Stimulated activated CD4-positive, alpha-beta T cell treated with anti-CD3 and anti-CD28 coated beads, Interleukin-1b, Interleukin-23, amount 100 ng/mL, for 24 hours (primary cell): ENCODE measurements at places on chromosomes 12 and 14.

GRCh38 chr14:79510659-79511058 is 700.6 kb downstream of the DIO2 start:
- no peak for DNase-seq

DNA sequence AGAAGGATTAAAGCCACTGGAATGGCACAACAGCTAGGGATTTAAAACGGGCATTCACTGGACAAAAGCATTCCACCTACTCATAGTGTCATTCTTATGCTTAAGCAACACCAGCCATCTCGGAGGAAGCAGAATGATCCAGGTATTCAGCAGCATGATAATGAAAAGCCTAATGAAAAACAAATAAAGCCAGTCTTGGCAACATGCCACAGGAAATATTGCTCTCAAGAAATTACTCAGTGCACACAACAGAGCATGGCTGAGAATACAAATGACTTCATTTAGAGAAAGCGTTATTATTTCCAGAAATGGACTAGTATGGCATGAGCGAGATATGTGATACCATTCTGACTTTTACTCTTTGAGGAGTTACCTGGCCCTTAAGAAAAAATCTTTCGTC is 442.2 kb downstream of the APAF1 start:
- DNase-seq, result no peak

DNA sequence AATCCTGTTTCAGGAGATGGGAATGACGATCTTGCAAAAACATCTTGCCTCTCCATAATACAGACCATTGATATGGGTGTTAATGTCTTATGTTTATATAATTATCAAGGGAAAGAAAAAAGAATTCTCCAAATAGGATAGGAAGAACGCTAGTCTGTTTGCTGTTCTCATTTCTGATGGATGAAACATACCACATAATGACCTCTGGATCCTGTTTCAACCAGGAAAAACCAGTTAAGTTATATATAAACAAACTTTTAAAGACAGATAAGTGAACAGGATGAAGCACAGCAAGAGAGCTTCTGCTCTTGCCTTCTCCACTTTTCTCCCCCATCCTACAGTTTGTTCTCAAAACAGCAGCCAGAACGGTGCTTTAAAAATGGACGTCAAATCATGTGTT is 27.8 kb downstream of the COQ6 start:
- DNase-seq, result no peak

- DNase-seq, result no peak
Observed at GRCh38 chr14:61547186-61548069, 147.9 kb upstream of the HIF1A start.

GRCh38 chr14:39396448-39396847 is 35.8 kb downstream of the FBXO33 start:
- no peak for DNase-seq

- DNase-seq, result no peak
Observed at GRCh38 chr12:93273834-93274564, 103.7 kb upstream of the NUDT4 start.

- no peak for DNase-seq
Observed at GRCh38 chr12:80607361-80608135, 99.9 kb upstream of the MYF6 start.

- DNase-seq, result no peak
Observed at GRCh38 chr12:2925322-2925995, 33.7 kb upstream of the TEAD4 start.
